ENCODE measurements at places on chromosomes 3 and 15.

- no peak for DNase-seq
Observed at GRCh38 chr3:100456745-100457144, 35.7 kb upstream of the TMEM45A start.

- DNase-seq = no peak
Observed at GRCh38 chr3:8709801-8710507, 23.6 kb upstream of the CAV3 start.

DNA sequence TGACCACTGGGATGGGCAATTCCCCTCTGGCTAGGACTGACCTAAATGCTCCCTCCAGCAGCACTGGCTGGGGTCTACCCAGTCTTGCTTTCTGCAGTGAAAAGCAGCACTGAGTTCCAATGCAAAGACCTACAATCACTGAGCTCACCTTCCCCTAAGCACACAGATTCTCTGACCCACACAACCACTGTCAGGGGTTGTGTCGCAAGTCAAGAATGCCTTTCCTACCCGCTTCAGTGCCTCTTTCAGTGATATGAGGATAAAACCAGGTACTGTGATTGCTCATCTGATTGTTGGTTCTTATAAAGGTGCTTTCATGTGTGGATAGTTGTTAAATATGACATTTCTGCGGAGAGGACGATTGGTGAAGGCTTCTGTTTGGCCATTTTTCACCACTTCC, 345.6 kb downstream of the GAP43 start:
- DNase-seq = no peak

DNA sequence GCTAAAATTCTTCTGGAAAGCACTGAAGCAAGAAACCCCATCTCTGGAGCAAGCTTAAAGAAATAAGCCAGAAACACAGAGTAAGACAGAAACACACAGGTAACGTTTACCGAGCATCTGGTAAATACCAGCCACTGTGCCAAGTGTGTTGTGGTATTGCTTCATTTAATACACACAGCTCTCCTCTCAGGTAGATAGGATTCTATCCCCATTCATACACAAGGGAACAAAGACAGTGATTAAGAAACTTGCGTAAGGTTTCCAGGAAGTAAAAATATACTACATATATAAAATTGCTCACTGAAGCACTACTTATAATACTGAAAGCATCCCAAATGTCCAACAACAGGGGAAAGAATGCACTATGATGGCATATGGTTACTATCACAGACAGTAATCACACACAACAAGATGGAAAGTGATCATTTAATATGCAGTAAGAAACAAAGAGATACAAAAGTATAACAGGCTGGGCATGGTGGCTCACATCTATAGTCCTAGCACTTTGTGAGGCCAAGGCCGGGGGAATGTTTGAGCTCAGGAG, 27.5 kb downstream of the TAMM41 start:
- no peak for DNase-seq

DNA sequence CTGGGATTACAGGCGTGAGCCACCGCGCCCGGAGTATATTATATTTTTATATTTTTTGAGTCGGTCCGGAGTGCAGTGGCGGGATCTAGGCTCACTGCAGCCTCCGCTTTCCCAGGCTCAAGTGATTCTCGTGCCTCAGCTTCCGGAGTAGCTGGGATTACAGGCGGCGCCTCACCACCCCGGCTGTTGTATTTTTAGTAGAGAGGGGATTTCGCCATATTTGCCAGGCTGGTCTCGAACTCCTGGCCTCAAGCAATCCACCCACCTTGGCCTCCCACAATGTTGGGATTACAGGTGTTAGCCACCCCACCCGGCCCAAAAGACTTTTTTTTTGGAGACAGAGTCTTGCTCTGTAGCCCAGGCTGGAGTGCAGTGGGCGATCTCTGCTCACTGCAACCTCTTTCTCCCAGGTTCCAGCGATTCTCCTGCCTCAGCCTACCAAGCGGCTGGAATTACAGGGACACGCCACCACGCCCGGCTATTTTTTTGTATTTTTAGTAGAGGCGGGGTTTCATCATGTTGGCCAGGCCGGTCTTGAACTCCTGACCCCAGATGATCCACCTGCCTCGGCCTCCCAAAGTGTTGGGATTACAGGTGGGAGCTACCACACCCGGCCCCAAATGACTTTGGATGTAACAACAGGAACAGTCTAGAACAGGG, 1.0 kb downstream of the ZNF589 start:
- no peak for DNase-seq

- no peak for DNase-seq
Observed at GRCh38 chr3:108437439-108437838, 73.0 kb downstream of the MYH15 start.

DNA sequence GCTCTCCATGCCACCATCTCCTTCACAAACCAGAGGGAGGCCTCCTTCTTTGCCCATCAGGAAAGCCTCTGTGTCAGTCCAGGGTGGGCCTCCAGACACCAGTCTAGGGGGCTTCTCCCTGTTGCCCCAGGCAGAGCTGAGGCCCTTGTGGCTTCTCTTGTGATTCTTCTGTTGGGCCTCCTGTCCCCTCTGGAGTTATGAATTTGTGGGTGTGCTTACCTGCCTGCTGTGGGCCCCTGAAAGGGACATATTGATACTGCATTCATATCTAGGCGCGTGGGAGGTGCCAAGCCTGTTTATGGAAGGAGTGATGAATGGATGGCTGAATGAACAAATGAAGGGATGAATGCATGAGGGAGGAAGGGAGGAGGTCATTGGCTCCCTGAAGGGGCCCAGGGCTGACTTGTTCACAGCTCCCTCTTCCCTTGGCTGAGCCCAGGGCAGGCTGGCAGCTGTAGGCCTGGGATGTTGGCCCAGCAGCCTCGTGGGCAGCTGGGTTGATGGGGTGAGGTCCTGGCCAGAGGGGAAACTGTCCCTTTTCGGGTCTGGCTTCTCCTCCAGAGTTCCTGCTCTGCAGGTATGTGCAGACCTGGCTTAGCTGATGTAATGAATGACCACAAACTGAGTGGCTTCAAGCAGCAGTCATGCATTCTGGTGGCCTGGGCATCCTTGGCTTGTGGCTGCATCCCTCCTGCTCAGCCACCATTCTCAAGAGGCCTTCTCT, 195.4 kb downstream of the GOLGA6L6 start:
- DNase-seq = no peak

DNA sequence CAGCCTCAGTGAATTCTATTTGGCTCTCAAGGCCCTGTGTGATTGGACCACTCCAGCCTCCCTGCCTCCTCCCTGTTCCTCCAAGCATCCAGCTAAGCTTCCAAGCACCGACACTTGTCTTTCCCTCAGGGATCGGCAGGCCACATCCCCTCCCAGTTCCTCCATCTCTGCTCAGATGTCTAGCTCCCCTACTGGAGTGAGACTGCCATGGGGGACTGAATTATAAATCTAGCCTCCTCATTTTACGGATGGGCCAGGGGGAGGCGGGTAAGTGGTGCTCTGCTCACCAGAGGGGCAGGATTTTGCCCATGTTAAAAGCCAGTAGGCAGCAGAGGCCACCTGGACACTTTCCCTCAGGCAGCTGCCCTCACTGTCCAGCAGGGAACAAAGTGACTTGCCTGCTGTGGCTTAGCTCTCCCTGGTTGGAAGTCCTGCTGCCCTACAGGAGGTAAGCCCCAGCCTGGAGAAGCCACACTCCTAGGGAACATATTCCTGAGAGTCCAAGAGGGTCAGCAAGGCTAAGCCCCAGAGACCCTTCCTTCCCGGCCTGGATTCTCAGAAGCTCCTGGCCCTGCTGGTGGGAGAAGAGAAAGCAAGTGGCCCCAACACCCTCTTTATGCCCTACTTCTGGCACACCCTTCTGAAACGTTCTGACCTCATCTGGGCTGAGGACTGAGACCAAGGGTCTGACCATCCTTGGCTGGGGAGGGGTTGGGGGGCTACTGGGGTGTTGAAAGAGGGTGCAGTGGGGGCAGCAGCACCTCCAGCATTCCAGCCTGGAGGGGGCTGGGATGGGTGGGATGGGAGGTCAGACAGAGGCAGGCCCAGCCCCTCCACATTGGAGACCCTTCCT, 9.1 kb upstream of the HHATL start:
- no peak for DNase-seq

- DNase-seq = no peak
Observed at GRCh38 chr15:68275165-68275746, 2.3 kb upstream of the FEM1B start.

DNA sequence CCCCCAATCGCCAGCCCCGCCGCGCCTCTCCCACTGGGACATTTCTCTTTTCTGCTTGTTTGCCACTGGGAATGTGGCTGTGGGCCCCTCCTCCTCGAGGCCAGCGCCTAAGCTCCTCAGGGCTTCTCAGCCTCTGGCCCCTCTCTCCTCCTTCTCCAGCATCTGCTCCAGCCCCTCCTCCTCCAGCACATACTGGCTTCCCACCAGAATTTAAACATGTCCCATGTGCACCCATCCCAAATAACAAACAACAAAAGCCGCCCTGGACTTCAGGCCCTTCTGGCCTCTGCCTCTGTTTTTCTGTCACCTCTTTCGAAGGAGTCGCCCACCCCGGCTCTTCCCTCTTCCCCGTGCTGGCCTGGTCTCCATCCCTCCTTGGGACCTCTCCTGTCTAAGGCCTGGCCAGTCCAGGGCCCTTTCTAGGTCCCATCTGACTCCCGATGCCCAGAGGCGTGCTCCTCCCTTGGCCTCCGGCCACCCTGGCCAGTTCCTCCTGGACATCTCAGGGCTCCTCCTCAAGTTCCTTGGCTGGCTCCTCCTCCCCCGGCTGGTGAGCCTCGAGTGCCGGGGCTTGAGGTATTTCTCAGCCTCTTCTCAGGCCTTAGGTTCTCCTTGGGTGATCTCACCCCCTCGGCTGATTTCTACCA, 94.6 kb upstream of the SLC6A6 start:
- DNase-seq = no peak

GRCh38 chr3:170641510-170642236, 55.8 kb upstream of the SLC7A14 start:
- no peak for DNase-seq

- DNase-seq = no peak
Observed at GRCh38 chr3:150545419-150546225, 674 bp downstream of the SERP1 start.

DNA sequence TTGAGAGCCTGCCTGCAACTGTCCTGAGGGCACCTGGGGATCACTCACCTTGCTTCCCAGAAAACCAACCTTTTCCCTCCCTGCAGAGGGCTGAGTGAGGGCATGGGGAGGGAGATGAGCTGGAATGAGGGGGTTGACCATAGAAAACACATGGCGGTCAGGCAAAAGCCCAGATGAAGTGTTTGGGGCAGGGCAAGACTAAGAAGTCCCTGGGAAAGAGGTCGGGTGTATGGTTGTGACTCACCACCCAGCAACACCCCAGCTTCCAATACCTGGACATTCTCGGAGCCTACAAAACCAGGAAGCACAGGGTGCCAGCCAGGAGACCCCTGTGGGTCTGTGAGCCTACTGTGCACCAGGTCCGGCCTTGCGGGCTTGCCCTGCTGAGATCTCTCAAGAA, 95.3 kb upstream of the ATP2B2 start:
- DNase-seq = no peak

DNA sequence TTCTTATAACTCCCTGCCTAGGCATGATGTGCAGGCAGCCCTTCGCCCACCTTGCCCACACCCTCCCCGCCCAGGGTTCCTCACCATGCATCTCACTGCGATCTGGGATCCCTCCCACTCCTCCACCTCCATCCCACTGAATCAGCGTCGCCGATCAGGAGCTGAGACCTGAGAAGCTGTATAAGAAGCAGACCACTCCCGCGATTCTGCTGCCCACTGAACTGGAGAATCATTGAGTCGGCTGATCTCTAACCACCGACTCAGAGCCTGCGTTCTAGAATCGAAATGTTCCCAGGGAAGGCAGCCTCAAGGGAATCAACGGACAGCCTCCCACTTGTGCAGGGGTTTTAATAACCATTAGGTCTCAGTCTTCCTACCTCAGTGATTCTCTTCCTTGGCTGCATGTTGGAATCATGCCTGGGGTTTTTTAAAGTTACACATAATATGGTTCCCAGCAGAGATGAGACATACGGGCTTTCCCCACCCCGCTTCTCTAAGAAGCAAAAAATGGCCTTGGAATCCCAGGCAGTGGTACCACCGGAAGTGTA, 60.2 kb downstream of the TMEM44 start:
- DNase-seq = no peak

DNA sequence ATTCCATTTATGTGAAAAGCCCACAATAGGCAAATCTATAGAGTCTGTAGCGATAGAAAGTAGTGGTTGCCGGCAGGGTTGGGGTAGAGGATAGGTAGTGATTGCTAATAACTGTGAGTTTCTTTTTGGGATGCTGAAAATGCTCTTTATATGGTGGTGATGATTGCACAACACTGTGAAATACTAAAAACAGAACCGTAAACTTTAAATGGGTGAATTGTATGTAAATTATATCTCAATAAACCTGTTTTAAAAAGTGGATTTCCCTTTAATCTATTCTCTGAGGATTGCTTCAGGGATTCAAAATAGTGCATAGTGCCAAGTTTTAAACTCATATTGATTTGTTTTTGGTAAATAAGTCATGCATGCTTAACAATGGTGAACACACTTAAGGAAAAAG, 140.2 kb downstream of the LPP start:
- no peak for DNase-seq

DNA sequence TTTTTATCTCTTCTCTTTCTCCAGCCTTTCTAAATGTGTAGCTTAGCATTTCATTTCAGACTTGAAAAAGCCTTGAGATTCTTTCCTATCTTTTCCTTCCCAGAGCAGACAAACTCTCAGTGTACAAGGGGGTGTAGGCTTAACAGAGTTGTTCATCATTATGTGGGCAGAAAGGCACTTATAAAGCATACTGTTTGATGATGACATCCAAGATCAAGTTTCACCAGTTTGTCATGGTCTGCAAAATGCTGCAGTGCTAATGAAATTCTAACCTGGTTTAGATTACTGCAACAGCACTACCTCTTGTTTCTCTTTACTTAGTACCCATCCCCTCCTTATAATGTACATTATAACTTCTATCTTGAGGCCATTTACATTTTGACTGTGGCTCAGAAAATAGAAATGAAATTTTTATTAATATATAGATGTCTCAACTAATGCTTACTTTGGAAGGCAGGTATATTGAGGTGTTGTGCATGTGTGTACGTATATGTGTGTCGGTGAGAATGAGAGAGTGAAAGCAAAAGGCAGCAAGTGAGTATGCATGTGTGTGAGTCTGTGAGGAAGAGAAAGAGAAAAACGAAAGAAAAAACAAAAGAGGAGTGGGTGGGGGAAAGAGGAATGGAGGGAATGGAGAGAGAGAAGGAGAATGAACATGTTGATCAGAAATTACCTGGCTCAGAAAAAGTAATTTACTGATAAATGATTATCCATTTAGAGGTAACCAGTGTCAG, 1043.6 kb downstream of the TUSC7 start:
- DNase-seq = peak; percentile 28

GRCh38 chr15:90774731-90775514, 57.8 kb downstream of the BLM start:
- no peak for DNase-seq

- no peak for DNase-seq
Observed at GRCh38 chr3:62602987-62603386, 229.6 kb upstream of the FEZF2 start.

DNA sequence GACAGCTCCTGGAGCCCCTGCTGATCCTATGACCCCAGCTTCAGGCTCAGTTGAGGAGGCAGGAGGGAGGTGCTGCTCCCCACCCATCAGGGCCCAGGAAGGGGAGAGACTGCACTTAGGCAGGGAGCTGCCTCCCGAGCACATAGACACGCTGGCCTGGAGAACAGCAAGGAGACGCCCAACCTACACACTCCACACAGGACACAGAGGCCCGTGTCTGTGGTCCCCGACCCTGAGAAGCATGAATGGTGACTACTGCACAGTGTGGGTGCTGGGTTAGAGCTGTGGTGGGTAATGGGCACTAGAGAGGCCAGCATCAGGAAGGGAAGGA, 1.1 kb upstream of the HHATL start:
- DNase-seq = no peak

Data from NCI-H187 treated with DMSO at 0.1 percent for 48 hours (cell line).